Activated T-cell treated with anti-CD3 and anti-CD28 coated beads, Interleukin-2, amount 50 U/mL, for 72 hours (primary cell): ENCODE measurements at places on chromosomes 4 and X. TPM values are rescaled to one million over a fixed set of nuclear protein-coding genes. Genes with fewer than 3 reads are reported as not detected.

- no peak for DNase-seq
These were observed 51.7 kb downstream of the SHROOM3 start for GRCh38 chr4:76486588-76487276.

DNA sequence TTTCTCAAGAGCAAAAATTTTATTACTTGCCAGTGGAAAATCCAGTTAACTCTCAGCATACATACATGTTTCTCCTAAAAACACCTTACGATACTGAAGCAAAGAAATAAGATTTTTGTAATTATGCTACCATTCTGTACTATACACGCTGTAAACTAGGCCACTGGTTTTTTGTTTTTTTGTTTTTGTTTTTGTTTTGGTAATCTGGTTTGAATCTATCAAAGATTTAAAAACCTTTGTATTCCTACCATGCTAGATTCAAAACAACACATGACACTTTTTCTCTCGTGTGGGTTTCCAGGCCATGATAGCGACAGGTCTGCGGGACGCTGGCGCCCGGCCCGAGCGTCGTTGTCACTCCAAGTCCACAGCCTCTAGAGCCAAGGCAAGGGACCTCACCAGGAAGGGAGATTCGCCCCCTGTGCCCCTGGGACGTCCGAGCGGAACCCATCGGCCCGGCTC, 723 bp downstream of the TMEM192 start:
- no peak for DNase-seq

DNA sequence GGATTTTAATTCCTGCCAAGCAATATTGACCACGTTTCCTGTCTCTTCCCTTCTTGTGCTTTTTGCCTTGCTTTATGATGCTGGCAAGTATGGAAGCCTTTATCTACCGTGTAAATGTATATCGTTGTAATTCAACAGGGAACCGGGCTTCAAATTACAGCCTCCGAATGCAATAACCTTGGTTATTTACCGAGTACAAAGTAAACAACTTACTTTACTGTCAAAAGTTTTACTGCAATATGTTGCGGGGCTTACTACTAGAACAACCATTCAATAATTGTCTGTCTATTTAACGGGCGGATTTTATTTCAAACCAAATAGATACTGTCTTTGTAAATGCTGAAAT, 73.1 kb downstream of the PALLD start:
- no peak for DNase-seq

GRCh38 chr4:153771046-153771445, 11.2 kb upstream of the RNF175 start:
- no peak for DNase-seq

- no peak for DNase-seq
These were observed 24.5 kb downstream of the REPS2 start for GRCh38 chrX:16970977-16971376.

GRCh38 chrX:137915466-137915865, 349.5 kb downstream of the ZIC3 start:
- DNase-seq: no peak

DNA sequence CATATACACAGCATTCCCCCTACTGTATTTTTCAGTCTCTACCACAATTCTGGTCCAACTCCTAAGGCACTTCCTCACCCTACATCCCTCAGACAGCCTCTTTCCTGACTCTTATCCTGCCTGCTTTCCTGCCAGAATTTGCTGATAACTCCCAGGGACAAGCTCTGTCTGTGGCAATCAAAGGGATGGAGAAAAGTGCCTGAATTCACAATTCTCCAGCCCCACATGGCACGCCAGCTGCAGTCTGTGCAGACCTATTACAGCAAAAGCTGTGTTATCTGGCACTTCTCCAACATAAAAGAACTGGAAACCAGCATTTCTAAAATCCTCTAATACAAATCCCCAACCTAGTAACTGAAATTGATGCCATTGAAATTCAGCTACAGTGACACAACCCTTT, 404.8 kb downstream of the KLHL13 start:
- no peak for DNase-seq

DNA sequence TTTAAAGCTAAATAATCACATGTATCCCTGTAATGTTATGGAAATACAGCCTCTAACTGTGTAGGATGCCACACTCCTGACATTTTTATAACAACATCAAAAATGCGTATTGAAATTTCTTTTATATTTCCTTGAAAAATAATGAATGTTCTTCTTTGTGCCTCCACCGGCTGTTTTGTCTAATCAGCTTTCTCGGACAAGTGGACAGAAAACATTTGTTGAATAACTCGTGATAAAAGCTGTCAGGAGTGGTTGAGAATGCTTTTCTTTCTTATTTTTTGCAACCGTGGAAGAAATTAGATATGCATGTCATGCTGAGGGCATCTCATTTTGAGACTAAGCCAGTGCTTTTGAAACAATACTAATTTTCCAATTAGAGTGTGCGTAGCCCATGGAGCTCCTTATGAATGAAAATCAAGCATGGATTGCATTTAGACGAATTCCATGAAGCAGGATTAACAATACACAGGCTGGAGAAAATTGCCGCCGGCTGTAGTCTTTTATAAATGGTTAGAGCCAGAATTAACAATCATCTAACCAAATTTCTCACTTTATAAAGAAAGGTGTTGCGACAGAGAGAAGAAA, 614.5 kb upstream of the LCORL start:
- no peak for DNase-seq

DNA sequence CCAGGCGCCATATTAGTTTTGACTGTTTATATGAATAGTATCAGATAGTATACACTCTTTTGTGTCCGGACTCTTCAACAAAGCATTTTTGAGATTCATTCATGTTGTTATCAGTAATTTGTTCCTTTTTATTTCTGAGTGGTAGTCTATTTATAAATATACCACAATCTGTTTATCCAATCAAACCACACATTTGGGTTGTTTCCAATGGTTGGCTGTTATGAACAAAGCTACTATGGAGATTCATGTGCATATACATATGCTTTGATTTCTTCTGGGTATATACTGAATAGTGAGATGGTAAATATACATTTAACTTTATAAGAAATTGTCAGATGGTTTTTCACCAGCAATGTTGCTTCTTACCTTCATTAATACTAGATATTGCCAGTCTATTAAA, 36.8 kb upstream of the TAPT1 start:
- no peak for DNase-seq

DNA sequence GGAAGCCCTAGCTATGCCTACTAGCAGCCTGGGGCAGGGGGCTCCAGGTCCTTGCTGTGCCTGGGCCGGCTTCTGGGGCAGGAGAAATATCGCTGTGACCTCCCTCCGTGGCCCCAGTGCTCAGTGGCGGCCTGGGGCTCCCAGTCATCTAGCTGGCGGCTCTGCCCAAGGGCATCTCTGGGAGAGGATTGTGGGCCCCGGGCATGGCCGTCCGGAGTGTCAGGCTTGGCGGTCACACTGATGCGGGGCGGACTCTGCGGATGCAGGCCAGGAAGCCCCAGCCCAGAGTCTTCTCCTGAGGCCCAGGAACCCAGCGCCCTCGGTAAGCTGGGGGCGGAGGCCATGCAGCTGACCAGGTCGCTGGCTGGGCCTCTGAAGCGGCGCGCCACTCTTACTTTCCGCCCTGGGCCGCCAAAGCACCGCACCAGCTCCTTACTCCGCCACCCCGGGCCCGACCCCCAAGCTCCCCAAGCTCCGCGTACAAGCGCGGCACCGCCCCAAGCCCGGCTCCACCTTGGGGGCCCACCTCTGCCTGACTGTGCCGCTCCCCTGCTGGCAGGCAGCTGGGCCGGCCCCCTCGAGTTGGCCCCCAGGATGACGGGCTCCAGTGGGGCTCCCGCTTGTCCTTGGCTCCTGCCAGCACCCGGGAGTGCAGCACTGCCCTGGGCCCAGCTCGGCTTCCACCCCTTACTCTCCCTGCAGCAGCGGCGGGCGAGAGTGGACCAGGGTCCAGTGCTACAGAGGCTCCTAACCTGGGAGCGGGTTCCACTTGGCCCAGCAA, 720.0 kb downstream of the PCDH18 start:
- no peak for DNase-seq

The RAB9B gene
- total RNA-seq: 0.88 TPM

The ZMAT1 gene
- 7.8 TPM for total RNA-seq

The AFF2 gene
- 2.8 TPM for total RNA-seq

The TMPRSS11D gene
- total RNA-seq: not detected

The TENT5D gene
- total RNA-seq: not detected

The GUCY1B1 gene
- total RNA-seq: 1.9 TPM
